Stimulated activated CD8-positive, alpha-beta memory T cell treated with anti-CD3 and anti-CD28 coated beads, Interleukin-4, amount 100 ng/mL, for 1 hour (primary cell): ENCODE measurements at places on chromosomes 7 and 10.

- DNase-seq = no peak
These were observed 12.8 kb downstream of the TFPI2 start for GRCh38 chr7:93877742-93878141.

- no peak for DNase-seq
These were observed 269.1 kb downstream of the PRKG1 start for GRCh38 chr10:51343391-51343790.

DNA sequence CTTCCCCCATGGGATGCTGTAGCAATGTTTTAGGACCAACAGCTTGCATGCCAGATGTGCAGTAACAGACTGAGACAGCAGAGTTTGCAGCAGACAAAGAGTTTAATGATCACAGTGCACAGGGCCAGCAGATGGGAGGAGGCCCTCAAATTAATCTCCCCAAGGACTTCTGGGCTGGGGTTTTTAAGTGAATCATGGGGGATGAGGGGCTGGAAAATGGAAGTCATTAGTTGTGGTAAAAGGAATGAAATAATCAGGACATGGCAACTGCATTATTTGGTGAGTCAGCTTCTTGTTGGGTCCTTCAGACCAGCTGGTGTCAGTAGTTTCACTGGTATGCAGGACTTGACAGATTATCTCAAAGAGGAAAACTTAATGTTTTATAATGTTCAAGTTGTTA, 12.6 kb upstream of the NRBF2 start:
- DNase-seq = no peak

GRCh38 chr7:157430721-157431120, 93.9 kb downstream of the DNAJB6 start:
- no peak for DNase-seq

- DNase-seq = no peak
These were observed 299.6 kb downstream of the MDFIC start for GRCh38 chr7:115221456-115221855.

GRCh38 chr10:81177651-81178244, 640.0 kb downstream of the SH2D4B start:
- DNase-seq = no peak

- no peak for DNase-seq
These were observed 2.1 kb downstream of the ADK start for GRCh38 chr10:74153123-74153522.

- DNase-seq = no peak
These were observed 11.6 kb downstream of the NKX6-2 start for GRCh38 chr10:132774181-132774901.
